Stimulated activated CD4-positive, alpha-beta T cell treated with anti-CD3 and anti-CD28 coated beads, Interleukin-15, amount 100 ng/mL, for 48 hours (primary cell): ENCODE measurements at places on chromosomes 3 and 15.
A peak's percentile ranks its signal among the peaks of the same experiment; 100 is the strongest.

DNA sequence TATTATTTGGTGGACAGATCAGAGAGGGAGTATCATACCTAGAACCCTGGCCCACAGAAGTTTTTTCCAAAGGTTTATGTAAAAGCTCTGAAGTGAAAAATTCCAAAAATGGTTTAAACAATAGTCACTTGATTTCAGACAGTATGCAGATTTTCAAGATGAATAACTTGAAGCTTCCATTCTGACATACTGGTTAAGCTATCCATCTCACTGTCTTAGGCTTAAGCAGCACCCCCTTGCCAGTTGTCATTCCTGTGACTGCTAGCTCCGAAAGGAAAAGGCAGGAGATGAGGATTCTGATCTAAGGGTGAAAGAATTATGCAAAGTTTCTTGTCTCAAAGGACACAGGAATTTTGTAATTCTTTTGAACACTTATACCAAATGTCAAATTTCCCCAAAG, 337.5 kb upstream of the THBS1 start:
- DNase-seq, result no peak

DNA sequence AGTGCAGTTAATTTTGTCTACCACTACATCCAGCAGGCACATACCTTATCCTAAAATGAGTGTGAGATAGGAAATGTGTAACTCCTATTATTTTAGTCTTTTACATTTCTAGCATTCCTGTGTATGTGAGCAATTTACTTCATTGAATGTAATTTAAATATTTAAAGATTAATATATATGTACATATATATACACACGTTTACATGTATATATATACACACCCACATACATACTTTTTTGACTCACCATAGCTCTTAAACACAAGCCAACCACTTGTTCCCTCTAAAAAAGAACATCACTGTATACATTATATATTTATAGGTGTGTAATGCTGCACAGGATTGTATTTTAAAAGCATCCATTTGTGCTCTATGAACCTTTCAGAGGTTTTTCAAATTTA, 425.6 kb upstream of the NECTIN3 start:
- no peak for DNase-seq

- DNase-seq, result peak; percentile 19
These were observed 624.8 kb upstream of the LMCD1 start for GRCh38 chr3:7876741-7877297.

DNA sequence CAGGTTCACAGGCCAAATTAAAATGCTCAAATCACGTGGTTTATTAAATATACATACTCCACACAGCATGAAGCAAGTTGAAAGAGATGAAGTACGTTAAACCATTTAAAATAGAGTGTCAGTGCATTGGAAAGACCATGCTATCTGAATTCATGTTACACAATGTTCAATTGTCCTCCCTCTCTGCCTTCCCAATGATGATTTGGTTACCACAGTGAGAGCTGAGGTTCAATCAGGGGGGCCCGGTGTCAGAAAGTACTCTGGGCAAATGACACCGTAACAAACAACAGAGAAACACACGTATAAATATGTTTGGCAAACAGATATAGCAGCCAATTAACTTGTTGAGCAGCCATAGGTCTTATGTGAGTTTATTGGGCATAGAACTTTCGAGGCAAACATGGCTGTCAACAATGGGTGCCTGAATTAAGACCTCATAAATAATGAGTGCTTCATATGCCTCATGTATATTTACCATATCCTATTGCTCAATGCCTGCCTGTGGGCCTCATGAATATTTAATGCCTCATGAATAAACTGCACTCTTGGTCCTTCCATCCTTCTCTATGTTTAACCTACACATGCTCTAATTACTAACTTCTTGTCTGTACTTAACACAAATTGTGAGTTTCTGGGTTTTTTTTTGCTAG, 641.5 kb downstream of the PLOD2 start:
- no peak for DNase-seq

DNA sequence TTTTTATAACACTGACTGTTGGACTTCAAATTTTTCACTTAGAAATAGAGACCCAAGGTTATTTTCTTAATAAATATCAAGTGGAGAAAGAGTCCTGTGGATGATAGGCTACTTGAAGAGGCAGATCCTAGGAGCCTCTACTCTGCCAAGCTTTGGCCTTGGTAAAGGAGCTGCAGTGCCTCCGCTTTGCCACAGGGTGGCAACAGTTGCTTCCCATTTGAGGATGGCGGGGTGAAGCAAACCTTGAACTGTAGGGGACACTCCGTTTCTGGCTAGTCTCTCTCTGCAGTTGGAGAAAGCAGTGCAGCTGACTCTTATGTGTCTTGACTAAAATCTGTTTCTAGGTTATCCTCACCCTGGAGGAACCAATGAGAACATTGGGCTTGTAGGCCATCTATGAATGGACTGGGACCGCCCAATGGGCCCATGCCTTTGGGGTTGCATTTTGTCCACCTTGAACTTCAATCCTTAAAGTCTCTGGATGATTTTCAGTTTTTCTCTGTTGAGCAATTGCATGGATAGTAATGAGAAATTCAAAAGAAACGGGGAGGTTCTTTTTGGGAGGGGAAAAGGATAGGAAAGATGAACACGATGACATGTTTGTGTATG, 9.8 kb downstream of the SCG5 start:
- DNase-seq, result peak; percentile 13

DNA sequence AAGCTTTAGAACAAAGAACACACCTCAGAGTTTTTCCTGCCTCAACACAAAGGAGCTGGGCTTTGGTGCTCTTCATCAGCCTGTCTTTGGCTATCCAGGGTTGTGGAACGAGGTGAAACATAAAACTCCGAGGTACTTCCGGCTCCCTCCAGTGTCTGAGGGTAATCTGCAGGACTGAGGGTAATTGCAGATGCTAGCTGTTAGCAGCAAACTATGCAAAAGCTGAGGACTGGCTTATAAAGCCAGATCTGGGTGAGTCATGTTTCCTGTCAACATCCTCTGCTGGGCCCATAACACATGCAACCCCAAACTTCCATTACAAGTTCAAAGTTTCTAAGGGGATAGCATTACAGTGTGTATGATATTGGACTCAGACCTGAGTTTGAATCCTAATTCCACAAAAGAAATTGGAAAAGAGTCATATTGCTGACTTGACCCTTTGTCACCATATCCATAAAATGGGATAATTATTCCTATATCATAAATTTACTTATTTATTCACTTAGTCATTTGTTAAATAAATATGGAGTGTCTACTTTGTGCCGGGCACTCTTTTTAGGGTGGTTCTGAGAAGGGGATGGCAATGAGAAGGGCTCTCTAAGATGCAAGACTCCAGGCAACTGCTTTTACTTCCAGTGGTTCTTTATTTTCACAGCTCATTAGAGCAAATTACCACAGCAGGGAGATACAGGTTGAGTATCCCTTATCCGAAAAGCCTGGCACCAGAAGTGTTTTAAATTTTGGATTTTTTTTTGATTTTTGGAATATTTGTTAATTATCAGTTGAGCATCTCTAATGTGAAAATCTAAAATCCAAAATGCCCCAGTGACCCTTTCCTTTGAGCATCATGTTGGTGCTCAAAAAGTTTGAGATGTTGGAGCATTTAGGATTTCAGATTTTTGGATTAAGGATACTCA, 9.5 kb upstream of the TRIM69 start:
- peak; percentile 62 for DNase-seq

DNA sequence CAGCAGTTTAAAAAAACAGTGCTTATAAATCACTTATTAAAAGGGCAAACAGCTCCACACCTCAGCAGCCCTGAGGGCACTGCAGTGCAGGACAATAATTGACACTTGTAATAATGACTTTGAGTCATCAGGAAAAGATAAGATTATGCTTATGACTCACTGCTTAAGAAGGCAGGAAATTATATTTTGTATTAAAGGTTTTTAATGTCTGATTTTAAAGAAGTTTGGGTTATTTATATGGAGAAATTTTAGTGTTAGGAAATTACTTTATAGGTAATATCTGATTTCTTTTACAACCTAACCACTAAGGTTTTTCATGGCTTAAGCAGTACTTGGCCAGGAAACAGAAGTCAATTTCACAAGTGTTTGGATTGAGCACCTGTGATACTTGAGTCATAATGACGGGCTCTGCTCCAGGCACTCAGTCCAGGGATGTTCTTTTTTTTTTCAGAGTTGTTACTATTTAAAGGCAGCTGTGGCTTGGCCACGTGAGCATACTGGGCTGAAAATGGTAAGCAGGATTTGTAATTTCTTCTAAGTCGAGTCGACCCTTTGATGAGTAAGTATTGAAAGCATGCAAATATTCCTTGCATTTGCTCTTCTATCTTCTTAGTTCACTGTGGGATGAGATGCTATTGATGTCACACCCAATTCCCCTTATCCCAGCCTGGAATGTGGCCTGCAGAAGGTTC, 21.6 kb upstream of the SLC6A20 start:
- DNase-seq, result no peak

DNA sequence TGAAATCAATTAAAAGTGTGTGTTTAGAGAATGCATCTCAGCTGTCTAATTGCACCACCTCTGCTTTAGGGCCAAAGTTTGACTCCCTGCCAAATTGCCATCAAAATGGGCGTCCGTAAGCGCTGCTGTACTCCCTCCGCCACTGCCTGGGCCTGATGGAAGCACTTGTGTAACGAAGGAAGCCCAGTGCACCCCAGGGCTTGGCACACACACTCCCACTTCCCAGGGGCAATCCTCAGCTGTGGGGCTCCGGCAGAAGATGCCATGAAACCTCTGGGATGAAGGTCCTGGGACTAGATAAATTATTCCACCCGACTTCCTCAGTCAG, 137.8 kb downstream of the RORA start:
- DNase-seq, result no peak

DNA sequence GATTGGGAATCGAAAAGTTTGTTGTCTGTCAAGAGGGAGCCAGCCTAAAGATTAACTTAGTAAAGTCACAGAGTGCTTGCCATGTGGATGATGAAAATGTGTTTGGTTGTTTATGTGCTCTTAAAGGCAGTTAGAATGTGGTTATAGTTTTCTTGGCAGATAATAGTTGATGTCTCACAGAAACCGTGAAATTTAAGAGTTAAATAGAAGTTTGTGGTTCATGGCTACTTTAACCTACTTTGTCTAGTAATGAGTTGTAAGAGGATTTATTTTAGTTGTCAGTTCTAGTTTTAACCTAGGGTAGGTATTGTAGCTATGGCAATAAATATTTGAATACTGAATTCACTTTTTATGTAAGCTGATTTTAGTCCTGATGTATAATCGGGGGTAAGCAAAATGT, 36.4 kb upstream of the EIF3J start:
- no peak for DNase-seq

GRCh38 chr15:47736143-47736786, 19.0 kb downstream of the SEMA6D start:
- DNase-seq, result no peak

DNA sequence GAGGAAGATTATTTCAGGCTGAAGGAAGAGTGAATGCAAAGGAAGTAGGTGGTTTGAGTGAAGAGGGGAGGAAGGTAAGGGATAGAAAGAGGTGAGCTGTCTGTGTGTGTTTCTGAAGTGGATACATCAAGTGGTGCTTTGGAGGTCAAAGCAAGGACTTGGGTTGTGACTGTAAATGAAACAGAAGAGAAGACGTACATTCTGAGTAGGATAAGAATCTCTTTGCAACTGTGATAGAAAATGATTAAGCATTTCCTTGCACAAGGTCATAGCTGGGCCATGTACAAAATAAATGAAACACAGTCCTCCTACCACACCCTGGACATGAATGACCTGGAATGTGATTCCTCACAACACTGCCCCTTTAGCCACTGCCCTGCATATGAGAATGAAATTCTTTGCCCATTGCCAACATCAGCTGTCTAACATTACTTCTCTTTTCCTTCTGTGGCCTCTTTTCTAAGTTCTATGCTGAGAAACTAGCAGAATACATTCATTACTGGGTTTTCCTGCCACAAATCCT, 28.3 kb upstream of the MINDY4B start:
- DNase-seq, result no peak

DNA sequence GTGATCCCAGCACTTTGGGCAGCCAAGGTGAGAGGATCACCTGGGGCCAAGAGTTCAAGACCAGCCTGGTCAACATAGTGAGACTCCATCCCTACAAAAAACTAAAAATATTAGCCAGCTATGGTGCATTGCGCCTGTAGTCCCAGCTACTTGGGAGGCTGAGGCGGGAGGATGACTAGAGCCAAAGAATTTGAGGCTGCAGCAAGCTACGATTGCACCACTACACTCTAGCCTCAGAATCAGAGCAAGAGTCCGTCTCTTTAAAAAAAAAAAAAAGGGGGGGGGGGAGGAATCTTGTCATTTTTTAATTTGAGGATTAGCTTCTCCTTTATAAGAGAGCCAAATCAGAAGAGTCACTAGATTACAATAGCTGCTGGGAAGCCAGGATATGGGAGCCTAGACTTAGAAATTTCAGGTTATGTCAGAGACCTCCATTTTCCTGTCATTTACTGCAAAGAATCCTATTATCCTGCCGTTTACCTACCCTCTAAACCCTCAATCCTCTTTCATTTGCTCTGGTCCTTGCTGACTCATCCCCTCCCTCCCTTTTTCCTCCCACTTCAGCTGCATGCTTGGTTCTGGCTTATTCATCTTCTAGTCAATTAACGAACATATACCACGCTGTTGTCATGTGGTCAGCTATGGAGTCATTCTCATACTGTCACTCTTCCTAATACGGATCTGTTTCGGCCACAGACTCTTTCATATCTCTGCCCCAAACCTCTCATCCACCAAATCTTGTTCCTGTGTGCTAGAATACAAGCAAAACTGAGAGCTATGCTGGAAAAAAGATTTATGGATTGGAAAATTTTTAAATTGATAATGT, 83.8 kb upstream of the PPIB start:
- DNase-seq, result peak; percentile 59

DNA sequence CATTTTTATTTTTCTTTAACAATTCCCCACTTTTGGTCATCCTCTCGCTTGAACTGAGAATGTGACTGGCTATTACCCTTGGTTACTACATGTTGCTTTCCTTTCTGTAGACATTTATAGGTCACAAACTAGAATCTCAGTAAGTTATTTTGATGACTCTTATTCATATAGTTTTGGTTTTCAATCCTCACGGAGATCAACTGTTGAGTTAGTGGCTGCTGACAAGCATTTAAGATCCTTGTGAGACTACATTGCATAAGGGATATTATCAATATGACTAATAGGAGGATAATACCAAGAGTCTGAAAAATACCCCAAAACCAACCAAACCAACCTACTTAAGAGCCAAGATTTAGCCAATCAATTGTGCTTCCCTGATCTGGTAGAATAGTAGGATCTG, 16.3 kb downstream of the CCR3 start:
- no peak for DNase-seq

DNA sequence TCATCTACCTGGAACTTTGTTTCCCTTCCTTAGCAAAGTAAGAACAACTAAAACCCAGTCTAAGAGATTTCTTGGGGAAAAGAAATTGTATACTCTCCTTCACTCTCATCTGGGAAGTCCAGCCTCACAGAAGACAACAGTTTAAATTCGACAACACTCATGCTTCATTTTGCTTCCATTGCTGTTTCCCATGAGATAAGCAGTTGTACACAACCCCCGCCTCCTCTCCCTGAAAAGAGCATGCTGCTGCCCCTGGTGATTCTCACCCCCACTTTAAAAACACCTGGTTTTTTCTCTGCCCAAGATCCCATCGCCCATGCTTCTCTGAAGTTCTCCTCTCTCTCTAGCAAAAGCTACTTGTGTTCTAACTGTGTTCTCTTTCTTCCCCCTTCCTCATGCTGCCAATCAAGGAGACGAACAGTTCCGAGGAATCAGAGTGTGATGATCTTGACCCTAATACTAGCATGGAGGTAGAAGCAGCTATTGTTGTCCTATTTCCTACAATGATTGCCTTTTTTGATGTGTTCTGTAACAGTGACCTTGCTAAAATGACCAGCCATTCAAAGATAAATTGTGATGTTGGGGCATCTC, 51.1 kb upstream of the UMPS start:
- DNase-seq, result no peak

GRCh38 chr3:188434594-188434993, 280.6 kb downstream of the LPP start:
- no peak for DNase-seq
